ENCODE measurements at places on chromosomes 1 and 21.

GRCh38 chr21:44294391-44295162, 5.3 kb upstream of the PFKL start:
- no peak for DNase-seq

DNA sequence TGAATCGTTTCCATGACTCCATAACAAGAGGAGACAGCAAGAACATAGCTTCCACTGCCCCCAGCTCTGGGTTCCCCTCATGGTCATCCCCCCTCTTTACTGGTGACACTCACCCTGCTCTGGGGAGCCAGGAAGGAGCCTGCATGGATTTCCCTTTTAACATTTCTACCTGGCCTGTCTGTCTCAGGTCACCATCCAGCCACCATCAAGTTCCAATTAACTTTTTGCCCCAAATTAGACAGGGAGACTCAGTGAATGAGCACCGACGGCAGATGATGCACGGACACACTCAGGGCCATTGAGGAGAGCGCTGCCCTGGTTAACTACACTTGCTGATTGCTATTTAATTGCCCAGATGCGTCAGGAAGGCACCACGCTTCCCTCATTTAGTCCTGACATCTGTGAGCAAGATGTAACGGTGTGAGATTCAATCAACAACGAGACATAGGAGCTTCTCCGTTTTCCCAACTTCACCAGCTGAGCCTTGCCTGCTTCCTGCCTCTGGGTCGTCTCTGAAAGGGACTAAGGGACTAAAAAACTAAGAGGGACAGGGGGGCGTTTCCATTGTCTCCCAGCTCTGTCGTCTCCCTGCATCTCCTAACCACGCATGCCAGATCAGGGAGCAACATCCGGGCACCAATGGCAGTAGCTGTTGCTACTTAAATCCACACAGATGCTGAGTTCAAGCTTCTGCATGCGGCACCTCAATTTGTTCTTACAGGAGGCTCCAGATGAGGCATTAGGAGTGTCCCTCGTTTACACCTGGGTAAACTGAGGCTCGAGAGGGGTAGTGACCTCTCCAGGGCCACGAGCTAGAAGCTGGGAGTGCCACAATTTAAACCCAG, 426.7 kb downstream of the NPHP4 start:
- no peak for DNase-seq

DNA sequence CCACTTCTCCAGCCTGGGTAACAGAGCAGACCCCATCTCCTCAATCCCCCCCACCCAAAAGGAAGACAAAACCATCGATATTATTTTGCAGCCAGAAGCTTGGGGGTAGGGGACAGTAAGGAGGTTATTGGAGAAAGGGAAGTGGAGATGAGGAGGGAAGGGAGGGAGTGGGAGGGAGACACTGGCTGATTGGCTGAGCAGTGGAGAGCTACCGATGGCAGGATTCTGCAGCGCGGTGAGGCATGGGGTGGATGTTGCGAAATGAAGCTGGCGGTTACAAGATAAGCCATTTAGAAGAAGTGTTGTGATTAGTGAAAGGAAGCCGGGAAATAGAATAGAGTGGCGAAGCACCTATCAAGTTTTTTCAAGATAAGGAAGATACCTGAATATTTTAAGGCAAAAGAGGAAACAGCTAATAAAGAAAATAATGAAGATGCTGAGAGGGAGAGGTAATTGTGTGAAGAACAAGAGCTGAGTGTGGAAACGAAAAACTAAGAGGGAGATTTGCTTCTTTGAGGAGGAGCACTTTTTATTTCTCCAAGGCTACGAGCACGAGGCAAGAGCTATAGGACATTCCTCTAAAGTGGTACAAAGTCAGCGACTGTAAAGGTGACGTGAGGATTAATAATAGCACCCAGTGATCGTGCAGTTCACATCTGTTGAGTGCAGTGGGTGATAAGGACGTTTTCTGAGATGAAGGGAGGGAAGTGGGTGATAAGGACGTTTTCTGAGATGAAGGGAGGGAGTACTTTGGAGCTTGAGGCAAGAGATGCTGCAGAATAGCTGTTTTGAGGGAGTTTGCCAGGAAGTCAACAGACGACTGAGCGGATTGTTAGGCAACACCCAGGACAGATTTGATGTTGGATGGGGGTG, 103.2 kb upstream of the KIF26B start:
- DNase-seq, result no peak

DNA sequence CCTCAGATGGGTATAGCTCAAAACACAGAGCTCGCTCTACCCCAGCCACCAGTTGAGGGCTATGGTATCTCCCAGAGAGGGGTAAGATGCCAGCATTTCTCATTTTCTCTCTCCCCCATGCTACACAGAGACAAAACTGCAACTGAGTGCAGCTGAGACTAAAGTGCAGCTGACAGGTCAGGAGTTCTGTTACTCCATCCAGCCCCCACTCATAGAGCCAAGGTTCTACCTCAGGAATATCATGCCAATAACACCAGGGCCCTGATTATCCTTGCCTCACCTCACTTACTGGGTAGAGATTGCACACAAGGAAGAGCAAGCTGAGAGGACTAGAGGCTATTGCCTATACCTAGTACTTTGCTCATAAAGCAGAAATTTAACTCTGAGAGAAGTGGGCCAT, 34.6 kb downstream of the DPYD start:
- no peak for DNase-seq

DNA sequence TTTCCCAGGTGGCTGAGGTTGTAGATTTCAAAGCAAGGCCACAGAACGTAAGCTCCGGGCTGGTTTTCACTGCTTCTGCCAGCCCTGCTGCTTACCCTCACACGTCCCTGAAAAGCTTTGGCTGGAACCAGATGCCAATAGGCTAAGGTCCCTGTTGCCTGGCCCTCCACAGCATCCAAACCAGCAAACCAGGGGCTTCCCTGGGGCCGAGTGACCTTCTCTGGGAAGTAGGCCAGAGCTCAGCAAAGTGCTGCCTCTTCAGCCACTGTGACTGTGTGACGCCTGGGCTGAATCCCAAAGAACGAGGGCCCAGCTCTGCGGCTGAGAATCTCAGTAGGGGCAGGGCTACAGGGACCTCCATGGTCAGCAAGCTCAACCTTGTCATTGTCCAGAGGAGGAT, 28.9 kb upstream of the RBM15 start:
- no peak for DNase-seq

DNA sequence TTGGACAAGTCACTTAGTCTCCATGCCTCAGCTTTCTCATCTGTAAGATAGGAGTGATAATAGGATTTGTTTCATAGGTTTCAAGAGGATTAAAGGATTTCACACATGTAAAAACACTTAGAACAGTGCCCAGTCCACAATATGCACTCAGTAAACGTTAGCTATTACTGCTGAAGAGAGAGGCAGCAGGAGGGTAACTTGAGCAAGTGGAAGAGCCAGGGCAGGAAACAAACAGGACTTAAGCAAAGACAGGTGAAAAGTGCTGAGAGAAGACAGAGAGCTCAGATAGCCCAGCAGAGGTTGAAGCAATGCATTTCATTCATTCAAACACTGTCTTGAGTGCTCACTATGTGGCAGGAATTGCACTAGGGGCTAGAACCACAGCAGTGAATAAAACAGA, 21.1 kb upstream of the H3-3A start:
- no peak for DNase-seq

DNA sequence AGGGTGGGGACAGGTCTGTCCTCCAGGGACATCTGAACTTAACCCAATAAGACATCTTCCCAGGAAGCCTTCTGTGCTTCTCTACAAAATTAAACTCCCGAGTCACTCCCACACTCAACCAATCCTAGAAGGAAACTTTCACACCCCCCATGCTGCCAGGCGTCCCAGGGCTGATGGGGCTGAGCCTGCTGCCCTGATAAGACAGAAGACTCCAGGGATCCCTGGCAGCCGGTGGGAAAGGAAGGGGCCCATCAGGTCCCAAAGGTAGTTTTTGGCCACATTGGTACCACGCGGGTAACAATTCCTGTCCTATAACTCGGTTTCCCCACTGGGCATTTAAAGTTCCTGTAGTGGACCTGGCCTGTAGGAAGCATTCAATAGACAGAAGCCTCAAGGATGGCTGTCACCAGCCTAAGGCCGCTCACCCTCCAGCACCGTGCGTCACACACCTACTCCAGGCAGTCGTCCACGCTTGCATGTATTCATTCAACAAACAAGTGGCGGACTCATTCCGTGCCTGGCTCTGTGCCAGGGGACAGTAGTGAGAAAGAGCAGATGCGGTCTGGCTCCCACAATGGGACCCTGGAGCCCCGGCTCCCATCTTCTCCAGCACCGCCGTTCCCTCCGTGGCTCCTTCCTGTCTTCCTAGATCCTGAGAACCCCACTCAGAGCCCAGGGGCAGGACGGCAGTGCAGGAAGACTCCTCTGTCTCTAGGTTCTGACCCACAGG, 465.2 kb downstream of the NPHP4 start:
- DNase-seq, result no peak

GRCh38 chr21:32929633-32930038, 96.1 kb upstream of the OLIG2 start:
- DNase-seq, result no peak

DNA sequence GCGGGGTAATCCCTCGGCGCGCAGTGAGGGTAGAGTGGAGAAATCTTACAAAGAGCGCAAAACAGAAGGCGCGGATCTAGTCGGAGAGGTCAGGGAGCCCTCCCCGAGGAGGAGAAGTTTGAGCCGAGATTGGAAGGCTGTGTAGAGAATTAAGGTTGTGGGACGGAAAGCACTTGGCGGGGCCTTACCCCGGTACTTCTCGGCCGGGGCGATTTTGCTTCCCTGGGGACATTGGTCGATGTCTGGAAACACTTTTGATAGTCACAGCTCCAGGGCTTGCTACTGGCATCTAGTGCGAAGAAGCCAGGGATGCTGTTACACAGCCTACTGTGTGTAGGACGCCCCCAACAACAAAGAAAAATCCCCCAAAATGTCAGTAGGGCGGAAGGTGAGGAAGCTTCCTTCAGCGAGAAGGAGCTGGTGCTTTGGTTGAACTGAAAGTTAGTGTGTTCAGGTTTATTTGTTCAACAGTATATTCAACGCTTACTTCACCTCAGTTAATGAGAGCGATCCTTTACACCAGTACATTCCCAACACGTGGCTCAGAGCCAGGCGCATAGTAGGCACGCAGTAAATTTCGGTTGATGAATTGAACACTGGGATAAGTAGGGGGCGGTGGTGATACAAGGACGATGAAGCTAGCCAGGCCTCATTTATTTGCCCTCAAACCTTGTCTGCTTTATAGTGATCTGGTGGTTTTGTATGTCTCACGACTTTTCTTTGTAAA, 807 bp downstream of the CEP85 start:
- DNase-seq, result no peak

DNA sequence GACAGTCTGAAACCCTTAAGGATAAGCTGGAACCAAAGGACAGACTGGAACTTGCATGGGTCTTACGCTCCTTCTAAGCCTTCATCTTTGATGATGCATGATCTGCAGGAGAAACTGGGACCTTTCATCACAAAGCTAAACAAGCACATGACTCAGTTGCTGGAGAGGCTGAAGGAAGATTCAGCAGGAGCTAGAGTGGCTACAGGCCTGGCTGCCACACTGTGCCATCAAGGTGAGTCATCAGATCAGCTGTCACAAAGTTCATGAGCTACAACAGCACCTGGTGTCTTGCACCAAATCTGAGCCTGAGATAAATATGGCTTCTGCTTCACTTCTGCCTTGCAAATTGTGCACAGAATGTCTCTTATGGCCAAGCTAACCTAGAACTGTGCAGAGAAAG, 95.5 kb upstream of the MARK1 start:
- no peak for DNase-seq

DNA sequence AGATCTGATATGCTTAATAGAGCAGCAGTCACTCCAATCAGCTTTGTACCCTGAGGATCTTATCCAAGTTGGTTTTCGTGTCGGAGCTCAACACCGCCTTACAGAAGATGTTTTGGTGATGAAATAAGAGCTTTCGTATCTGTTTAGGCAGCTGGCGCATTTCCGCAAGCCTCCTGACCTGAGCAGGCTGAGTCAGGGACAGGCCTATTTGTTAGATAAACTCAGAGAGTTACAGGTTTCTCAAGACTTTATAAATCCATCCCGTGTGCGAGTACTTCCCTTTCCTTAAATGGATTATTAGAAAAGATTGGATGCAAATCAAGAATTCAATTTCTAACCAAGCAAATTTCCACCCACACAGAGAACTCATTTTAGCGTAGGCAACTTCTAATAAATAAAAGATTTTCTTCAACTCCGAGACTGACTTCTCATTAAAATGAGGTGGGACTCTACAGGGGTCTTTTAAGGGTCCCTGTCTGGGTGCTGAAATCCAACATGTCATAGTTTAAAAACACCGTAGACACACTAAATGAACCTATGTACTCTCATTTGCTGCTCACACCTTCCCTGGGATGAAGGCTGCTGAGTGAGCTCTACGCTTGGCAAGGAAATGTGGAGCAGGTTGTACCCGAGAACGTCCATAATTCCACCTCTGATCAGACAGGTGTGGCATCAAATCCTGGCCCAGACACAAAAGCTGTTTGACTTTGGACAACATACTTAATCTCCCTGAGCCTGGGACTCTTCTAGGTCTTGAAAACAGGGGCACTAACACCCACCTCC, 106.9 kb upstream of the F3 start:
- DNase-seq, result no peak

DNA sequence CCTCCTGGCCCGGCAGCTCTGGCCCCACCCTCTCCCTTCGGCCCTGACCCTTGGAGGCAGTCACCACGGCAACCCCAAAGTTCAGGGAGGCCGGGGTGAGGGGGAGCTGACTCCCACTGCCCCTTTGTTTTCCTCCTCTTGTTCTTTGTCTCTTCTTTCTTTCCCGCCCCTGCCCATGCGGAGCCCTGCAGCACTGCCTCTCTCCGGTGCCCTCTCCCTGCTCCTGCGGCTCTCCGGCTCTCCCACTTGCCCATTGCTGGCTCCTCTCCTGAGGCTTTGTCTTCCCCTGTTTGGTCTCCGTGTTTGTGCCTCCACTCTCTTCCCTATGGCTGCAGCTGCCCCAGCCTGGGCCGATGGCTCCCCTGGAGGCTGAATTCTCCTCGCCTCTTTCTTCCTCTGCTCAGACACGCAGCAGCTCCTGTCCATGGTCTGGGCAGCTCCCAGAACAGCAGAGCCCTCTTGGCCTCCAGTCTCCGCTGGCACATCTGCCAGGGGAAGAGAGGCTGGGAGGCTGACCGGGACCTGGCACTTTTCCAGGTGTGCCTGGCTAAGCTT, 5.8 kb downstream of the CELSR2 start:
- no peak for DNase-seq

Measured in NCI-H1436 treated with DMSO at 0.1 percent for 48 hours (cell line).